Neural crest cell (in vitro differentiated cells): ENCODE measurements at places on chromosomes 7 and 10.

DNA sequence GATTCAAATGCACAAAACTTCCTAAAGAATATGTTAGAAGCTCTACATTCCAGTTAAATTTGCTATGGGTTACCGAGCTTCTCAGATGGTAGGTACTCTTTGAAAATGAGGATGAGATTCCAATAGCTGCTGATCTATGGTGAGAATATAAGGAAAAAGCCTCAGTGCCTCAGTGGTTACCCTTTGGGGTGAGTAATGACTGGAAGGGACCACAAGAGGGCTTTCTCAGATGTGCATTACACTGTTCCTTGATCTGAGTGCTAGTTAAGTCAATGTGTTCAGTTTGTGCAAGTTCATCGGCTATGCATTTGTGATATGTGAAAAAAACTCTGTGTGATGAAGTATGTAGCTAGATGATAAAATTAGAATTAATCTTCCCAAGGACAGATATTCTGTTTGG, 3.5 kb downstream of the NRCAM start:
- no peak for DNase-seq

DNA sequence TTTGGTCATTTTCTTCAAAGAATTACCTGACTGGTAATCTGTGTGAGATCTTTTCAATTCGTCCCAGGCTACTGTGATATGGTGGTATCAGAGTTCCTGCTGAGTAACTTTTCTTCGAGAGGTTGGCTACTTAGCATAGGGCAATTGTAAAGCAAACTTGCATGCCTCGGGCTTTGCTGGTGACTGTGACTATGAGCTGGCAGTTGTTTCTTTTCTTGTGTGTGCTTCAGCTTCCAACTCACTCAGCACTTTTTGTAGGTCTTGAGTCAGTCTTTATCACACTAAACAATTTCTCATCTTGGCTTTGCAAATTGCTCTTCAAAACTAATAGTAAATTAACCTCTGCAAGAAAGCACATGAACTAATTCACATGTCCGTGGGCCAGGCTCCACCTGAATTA, 44.3 kb downstream of the PRR15 start:
- no peak for DNase-seq

DNA sequence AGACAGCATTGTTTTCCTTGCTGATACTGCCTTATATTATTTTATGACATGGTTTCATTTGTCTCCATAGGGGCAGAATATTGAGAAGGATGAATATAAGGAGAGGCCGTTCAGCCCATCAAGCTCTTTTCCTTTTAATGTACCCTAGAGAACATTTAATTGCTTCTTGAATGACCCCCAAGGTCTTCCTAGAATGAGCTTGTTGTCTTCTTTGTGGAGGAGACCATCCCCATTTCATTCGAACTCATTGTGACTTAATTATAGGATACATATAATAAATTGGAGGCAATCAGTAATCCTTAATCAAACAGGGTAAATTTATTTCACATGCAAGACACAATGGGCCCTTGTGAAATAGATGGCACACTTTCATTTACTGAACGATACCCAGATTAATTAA, 231.3 kb downstream of the MDFIC start:
- DNase-seq = no peak

GRCh38 chr10:14052931-14053330, 277.8 kb downstream of the FRMD4A start:
- no peak for DNase-seq

GRCh38 chr10:90887555-90887954, 15.8 kb downstream of the RPP30 start:
- no peak for DNase-seq

GRCh38 chr7:33814936-33815335, 90.4 kb upstream of the BMPER start:
- DNase-seq = no peak

- DNase-seq = no peak
Measured at GRCh38 chr10:7593063-7593462, 73.7 kb downstream of the ITIH5 start.

DNA sequence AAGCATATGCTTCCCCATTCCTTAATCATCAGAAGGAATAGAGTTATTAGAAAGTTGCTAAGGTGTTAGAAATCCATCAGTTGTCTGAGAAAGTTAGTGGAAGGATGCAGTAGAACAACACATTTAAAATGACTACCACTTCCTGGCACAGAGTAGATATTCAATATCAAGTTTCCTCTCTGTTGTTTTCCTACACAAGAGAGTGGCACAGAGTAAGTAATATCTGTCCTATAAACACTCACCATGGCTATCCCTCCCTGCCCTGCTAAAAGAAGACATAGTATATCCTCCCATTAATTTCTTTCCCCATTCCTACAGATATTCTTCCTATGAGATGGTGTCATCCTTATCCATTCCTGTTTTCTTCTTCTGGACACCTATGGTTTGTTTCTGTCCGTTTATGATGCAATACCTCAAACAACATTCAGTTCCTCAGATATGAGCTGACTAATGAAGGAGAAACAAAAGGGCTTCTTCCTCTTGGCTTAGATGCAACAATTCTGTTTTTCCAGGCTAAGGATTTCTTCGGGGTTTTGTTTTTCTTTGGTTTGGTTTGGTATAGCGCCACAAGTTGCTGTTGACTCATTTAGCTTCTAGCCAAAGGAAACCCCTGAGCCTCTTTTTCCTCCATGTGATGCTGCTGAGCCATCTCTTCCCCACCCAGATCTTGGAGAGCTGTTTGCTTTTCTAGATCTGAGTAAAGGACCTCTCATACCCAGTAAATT, 32.9 kb upstream of the BPGM start:
- no peak for DNase-seq

- no peak for DNase-seq
Measured at GRCh38 chr7:74082770-74083116, 861 bp upstream of the LIMK1 start.

- DNase-seq = peak; percentile 55
Measured at GRCh38 chr10:133324198-133324792, 12.4 kb downstream of the CALY start.

DNA sequence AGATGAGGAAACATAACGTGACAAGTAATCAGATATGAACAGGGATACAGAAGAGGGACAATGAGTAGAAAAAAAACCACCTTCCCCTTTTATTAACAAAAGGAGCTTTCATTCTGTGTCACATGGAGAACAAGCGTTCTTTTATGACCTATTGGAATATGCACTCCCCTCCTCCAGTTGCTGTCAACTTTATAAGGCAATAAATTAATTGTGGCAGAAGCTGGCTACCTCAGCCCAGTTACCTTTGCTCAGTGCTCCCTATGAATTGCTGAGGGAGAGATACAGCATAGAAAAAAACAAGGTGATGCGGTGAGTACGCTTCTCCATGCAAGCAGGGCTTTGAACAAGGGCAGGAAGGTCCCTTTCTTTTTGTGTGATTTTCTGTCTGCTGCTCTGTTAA, at the start of gene MGAM2:
Gene MGAM2, plus strand, starts transcription at position 220 of the 400 bp plus-strand sequence. CDS start 5,156 bp downstream, outside the sequence.
- no peak for DNase-seq

DNA sequence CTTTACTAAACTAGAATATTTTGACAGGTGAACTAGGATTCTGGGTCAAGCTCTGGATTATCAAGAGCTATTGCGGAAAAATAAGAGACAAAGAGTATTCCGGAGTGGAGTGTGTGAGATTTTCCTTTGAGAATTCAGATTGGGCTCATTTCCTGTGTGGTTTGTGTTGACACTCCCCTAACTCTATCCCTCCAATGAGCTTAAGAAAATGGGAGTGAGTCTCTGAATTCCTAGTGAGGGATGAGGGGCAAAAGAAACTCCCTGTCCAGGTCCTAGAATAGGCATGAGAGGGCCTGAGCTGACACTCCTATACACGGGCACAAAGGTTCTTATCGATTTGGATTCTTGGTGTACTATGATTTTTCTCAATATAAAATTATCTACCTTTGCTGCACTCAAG, 10.2 kb downstream of the KLF14 start:
- DNase-seq = no peak

GRCh38 chr10:11724938-11725776, 17.0 kb upstream of the ECHDC3 start:
- DNase-seq = no peak

DNA sequence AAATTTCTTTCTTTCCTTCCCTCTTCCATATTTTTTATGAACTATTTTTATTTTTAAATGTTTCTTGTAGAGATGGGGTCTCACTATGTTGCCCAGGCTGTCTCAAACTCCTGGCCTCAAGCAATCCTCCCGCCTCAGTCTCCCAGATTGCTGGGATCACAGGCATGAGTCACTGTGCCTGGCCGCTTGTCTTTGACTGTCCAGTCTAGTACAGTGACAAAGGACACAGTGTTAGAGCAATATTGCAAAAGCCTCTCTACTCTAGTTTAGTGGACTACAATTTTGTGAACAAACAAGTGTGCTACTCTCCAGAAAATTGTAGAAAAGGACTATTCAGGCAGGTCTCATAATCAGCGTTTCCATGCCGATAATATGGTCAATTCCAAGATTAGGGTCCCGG, 11.0 kb downstream of the CPA4 start:
- DNase-seq = no peak

DNA sequence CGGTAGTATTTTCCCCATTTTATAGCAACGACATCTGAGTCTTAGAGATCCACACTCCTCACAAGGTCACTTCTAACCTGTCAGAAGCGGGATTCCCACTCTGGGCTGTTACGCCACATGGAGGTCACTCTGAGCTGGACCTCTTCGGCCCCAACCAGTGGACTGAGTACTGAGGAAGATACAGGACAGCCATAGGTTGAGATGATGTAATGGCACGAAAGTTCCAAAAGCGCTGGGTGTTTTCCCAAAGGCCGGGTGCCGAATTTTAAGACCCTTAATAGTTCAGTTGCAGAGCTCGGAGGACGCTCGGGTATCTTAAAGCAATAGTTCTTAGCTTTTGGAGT, 699 bp downstream of the GHITM start:
- no peak for DNase-seq

DNA sequence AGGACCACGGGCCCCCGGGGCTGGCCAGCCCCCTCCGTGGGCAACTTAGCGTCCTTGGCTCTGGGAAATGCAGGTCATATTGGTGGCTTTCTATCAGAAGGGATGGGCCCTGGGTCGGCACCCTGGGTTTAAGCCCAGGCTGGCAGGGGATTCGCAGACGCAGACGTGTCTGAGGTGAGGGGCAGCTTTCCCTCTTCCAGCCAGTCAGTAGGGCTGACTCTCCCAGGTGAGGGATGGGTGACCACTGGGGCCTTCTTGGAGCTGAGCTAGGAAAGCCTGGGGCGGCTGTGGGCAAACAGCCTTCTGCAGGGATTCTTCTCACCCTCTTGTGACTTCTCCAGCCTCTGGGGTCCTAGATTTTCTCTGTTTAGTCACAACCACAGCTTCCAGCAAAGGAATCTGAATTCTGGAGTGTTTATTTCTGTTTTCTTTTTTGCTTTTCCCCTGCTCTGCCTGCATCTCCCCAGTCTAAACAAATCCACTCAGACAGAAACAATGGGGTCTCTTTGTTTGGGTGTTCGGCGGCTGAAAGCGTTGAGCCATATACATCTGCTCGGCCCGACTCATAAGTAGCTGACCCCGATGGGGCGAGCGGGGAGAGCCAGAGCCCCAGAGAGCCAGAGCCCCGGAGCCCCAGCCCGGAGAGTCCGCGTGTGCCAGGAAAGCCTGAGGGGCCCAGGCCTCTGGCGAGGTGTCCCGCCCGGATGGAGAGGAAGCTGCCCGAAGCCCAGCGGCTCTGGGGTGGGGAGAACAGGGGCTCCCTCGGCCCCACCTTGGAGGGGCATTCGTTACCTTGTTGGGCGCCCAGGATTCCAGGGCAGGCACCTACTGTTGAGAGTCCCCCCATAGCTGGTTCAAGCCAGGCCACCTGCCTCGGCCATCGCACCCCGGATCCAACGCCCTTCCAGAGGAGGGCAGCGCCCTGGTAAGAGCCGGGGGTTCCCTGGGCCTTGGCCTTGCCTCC, 2.0 kb downstream of the MNX1 start:
- DNase-seq = no peak

- peak; percentile 9 for DNase-seq
Measured at GRCh38 chr7:98771941-98772603, 97.7 kb downstream of the TMEM130 start.

GRCh38 chr10:92492748-92493240, 81.1 kb downstream of the IDE start:
- DNase-seq = no peak

DNA sequence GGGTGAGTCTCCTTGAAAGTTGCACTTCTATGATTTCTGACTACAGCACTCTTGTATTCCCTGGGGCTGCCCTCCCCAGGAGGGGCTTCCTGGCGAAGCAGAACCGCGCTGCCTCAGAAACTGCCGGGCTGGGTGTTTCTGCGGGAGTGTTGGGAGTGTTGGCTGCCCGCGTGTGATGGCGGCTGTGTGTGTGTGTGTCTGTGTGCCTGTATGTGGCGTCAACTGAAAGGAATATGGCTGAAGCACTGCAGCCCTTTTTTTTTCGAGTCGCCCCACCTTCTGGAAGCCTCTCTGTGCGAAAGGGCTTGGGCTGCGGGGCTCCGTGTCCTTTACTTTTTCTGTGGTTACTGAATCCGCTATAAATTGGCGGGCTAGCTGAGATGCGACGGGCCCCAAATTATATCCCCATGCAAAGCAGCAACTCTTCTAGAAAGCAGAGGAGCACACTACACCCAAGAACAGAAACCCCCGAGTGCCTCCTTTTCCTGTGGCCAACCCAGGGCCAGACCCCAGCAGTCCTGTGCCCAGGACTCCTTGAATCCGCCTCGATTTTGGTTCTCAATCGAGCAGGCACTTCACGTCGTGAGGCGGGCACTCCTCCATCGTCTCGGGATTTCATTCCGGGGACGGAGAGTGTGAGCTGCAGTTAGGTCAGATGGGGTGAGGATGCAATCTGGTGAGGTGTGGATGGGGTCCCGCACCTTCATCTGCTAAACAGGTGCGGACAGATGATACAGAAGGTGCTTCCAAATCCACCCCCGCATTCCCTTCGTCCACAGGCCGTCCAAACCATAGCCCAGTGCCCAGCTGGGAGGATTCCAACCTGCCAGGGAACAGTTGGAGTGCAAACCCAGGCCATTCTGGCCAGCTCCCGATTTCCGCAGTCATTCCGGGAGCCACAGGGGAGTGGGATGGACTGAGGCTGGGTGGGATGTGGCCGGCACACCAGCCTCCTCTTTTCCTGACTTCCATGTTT, 22.5 kb upstream of the ZNF273 start:
- DNase-seq = no peak

- DNase-seq = no peak
Measured at GRCh38 chr7:105112440-105113418, 98.7 kb downstream of the KMT2E start.

- no peak for DNase-seq
Measured at GRCh38 chr7:155418304-155418703, 39.6 kb upstream of the EN2 start.

GRCh38 chr10:60525716-60526585, 136.3 kb upstream of the ANK3 start:
- DNase-seq = no peak

- no peak for DNase-seq
Measured at GRCh38 chr10:74640134-74640921, 186.1 kb upstream of the KAT6B start.

- DNase-seq = no peak
Measured at GRCh38 chr10:103551619-103552602, 58.4 kb downstream of the NEURL1 start.
